Neural crest cell (in vitro differentiated cells): ENCODE measurements at places on chromosomes 13 and 19.

DNA sequence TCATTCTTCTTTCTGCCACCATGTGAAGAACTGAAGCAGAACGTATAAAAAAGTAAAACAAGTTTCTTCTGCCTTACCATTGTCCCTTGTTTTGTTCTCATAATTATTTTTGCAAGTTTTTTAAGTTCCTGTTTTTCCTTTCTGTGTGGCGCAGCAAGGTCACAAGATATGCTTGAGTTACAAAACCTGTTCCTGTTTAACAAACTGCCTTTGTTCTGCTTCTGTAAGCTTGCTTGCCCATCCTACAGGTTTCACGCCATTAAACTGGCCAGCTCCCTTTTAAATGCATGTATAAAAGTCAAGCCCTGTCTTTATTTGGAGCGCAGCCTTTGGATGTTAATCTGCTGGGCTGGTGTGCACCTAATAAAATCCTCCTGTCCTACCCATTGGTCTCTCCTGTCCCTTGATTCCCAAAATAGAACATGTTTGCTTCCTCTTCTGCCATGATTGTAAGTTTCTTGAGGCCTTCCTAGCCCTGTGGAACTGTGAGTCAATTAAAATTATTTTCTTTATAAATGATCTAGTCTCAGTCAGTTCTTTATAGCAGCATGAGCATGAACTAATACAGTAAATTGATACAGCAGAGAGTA lies 1115.4 kb downstream of the SLITRK1 start:
- DNase-seq = no peak

- DNase-seq = no peak
Observed at GRCh38 chr19:6258812-6259311, 20.9 kb downstream of the MLLT1 start.

- no peak for DNase-seq
Observed at GRCh38 chr13:20498129-20498528, 27.5 kb downstream of the CRYL1 start.

DNA sequence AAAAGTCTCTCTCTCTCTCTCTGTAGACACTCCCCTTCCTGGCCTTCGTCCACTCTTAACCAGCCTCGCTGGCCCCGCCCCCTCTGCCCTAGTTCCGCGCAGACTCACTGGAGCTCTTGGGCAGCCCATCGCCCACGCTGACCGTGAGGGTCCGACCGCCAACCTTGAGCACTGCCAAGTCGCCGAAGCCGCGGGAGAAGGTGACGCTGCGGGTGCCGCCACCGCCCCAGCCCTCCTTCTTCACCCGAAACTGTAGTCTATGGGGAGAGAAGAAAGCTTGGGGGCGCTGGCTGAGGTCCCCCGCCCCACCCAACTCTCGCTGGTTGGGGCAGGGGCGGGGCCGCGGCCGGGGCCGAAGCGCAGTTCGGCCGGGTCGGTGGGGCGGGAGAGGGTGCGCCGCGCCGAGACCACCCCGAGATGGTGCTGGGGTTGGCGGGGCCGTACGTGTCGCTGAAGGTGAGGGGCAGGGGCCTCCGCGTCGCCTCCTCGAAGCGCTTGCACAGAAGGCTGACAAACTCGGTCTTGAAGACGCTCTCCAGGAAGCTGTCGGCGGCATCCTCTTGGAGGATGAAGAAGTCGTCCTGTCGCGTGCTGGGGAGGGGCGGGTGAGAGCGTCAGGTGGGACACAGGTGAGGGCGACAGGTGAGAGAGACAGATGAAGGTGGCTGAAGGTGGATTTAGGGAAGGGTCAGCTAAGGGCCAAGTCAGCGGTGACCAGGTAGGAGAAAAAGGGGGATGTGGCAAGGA lies 12.6 kb upstream of the ZNF414 start:
- DNase-seq = peak; percentile 96

DNA sequence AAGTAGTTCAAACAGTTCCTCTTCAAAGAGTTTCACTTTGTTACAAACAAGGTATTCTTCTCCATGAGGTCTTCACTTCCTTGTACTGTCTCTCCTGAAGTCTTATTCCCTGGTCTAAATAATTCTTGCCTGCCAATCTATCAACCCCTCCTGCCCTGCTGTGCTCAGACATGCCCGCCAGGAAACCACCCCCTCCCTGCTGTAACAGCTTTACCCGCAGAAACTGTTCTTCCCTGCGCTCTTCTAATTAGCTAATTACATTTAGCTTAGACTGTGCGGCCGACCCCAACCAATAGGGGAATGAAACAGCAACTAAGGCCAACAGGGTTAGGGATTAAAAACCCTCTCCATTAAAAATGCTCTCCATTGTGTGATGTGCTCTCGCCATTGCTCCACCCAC lies 46.7 kb downstream of the ZNF846 start:
- DNase-seq = no peak

DNA sequence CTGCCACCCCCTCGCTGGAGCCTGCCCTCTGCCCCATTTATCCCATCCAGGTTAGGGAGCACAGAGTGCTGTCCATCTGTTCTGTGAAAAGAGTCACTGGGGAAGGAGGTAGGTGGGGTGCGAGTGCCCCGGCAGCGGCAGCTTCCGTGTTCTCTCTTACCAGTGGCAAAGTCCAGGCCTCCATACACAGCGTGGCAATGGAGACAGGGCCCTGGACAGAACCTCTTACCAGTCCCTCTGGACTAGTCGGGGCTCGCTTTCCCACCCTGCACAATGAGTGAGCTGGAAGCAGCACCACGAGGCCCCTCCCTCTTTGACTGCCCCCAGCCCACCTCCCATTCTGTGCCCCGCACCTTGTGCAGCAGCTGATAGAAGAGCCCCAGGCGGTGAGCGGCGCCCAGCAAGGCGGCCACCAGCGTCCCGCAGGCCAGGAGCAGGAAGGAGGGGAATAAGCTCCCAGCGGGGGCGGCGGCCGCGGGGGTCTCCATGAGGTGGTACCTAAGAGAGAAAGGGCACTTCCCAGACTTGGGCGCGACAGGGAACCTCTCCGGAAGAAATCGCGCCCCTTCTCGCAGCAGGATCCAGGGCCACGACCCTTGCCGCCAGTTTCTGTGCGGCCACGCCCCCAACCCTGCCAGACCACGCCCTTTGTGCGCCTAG lies 17.5 kb downstream of the SYDE1 start:
- DNase-seq = no peak

- DNase-seq = no peak
Observed at GRCh38 chr19:32352241-32352630, 6.8 kb downstream of the ZNF507 start.

GRCh38 chr13:76516586-76516985 lies 369.6 kb downstream of the KCTD12 start:
- DNase-seq = no peak

DNA sequence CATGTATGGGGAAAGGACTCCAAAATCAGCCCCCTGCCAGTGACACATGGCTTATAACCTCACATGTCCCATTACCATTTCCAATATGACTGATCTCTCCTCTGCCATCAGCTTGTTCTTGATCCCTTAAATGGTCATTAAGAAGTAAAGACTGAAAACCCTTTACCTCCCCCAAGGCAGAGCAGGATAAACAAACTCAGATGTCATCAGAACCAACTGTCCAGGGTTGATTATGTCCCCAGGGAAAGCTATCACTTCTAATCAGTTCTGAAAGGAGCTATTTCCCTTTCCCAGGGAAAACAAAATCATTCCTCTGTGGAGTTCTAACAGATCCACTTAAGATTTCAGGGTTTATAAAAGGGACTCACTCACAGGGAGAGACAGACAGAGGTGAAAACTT lies 350.9 kb downstream of the SUCLA2 start:
- DNase-seq = no peak

- no peak for DNase-seq
Observed at GRCh38 chr19:39492788-39493187, 6.0 kb upstream of the DLL3 start.

GRCh38 chr13:72530471-72530870 lies 197.0 kb downstream of the MZT1 start:
- DNase-seq = no peak

DNA sequence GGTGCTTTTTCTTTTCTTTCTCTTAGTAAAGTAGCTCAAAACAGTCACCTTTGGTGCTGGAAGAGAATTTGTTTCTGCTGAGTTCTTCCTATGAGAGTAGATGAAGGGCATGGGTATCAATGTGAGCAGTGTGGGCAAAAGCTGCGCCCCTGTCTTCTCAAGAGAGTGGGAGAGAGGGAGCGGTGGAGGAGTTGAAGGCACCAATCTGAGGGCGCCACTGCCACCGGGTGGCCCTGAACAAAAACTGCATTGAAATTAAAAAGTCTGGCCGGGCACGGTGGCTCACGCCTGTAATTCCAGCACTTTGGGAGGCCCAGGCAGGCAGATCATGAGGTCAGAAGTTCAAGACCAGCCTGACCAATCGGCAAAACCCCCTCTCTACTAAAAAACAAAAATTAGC lies 28.7 kb upstream of the EPHX3 start:
- no peak for DNase-seq

- no peak for DNase-seq
Observed at GRCh38 chr13:100803091-100803490, 128.5 kb upstream of the TMTC4 start.

DNA sequence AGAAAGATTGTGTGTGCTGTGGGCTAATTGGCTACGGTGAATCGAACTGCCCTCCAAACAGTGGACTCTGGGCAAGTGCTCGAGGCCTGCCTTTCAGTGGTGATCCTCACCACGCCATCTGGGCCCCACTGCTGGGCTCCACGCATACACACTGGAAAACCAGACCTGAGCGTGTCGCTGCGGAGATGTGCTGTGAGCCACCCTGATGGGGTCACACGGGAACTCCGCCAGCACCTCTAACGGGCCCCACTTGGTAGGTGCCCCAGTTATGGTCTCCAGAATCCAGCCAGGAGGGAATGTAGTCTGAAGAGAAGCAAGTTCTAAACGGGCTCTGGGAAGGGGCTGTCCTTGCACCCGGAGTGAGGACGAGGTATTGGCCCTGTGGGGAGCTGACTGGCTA lies 39.3 kb downstream of the C13orf46 start:
- no peak for DNase-seq

GRCh38 chr13:79011179-79011578 lies 352.2 kb upstream of the OBI1 start:
- no peak for DNase-seq

- no peak for DNase-seq
Observed at GRCh38 chr13:32851083-32852069, 164.8 kb upstream of the KL start.

- DNase-seq = peak; percentile 41
Observed at GRCh38 chr13:99086267-99087097, 108.6 kb upstream of the DOCK9 start.

DNA sequence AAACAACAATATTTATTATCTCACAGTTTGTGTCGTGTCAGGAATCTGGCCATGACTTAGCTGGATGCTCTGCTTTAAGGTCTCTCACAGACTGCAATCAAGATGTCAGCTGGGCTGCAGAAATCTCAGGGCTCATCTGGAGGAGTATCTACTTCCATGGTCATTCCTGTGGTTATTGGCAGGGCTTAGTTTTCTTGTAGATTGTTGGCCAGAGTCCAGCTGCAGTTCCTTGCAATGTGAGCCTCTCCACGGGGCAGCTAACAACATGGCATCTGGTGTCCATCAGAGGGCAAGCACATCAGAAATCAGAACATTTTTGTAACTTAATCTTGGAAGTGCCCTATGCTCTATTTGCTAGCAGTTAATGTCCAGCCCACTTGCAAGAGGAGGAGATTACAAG lies 45.7 kb upstream of the TDRD3 start:
- DNase-seq = no peak

DNA sequence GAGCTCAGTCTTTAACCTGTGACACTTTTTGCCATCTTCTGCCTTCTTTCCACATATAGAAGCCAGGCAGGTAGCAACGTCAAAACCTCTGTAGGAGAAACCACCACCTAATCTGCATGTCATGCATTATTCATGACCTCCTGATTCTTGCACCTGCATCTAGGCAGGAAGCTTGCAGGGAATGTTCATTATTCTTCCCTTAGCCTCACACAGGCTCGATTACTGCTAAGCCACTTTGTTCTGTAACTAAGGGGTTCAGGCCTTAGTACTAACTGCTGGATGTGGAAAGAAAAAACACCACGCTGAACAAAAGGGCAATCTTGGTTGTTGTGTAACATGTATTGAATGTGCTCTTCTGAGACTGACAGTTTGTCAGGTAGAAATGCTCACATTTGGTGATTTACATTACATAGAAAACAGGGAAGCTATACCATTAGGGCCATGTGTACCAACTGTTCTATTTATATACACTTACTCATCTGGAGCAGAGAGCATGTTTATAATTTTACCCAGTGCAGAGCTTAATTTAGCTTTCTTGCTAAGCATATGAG lies 366.9 kb downstream of the KLF12 start:
- no peak for DNase-seq
